ENCODE measurements at places on chromosomes 6 and 20.

- DNase-seq: peak; percentile 99
Observed at GRCh38 chr20:1415667-1416468, 23.0 kb upstream of the FKBP1A start.

DNA sequence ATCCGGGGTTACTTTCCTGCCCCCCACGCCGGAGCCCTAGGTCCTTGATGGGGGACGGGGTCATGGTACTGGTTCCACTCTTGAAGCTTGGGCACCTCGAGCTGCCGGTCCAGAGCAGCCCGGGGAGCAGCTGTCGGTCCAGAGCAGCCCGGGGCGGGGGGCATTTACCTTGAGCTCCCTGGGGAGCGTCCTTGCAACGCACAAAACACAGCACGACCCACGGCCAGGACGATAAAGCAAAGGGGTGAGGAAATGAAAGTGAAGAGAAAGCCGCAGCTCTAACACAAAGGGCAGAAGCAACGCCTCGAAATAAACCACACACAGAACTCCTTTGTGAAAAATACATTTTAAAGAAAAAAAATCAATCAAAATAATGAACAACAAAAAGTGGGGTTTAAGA, 39.1 kb downstream of the KCNQ2 start:
- DNase-seq: no peak

DNA sequence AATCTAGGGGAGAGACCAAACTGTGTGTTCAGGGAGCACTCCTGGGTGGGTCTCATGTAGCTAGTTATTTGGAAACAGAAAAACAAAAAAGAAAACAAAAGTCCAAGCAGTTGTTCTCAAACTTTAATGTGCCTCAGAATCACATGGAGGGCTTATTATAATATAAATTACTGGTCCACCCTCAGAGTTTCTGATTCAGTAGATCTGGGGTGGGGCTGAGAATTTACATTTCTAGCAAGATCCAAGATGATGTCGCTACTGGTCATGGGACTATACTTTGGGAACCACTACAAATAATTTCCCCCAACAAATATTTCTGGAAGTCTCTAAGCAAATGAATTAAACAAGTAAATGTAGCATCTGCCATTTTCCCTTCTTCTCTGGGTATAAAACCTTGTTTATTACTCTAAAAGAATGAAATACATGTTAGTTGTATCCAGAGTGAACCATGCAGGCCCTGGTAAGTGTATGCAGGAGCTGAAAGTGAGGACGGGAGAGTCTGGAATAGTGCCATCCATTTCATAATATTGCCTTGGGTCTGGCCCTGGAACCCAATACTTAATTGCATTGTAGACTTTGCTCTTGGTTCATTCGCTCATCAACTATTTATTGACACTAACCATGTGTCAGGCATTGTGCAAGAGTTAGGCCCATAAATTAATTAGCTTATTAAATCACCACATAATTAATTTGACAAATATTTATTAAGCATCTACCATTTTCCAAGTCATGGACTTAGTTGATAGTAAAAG, 490.8 kb downstream of the EPM2A start:
- no peak for DNase-seq

DNA sequence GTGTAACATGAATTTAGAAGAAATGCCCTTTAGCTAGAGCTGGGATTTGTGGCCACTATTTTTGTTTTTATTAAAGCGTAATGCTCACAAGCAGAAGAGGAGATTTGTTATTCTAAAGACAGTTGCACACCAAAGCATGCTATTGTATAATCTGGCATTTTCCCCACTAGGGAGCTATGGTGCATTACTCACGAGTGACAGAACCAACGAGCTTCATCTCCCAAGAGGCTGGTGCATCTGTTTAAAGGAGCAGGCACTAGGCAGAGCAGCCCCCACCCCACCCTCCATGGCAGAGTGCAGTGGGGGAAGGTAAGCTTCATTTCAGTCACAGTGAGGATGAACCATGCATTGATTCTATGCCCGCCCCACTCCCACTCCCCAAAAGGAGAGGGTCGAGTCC, 287.3 kb upstream of the TSHZ2 start:
- no peak for DNase-seq

DNA sequence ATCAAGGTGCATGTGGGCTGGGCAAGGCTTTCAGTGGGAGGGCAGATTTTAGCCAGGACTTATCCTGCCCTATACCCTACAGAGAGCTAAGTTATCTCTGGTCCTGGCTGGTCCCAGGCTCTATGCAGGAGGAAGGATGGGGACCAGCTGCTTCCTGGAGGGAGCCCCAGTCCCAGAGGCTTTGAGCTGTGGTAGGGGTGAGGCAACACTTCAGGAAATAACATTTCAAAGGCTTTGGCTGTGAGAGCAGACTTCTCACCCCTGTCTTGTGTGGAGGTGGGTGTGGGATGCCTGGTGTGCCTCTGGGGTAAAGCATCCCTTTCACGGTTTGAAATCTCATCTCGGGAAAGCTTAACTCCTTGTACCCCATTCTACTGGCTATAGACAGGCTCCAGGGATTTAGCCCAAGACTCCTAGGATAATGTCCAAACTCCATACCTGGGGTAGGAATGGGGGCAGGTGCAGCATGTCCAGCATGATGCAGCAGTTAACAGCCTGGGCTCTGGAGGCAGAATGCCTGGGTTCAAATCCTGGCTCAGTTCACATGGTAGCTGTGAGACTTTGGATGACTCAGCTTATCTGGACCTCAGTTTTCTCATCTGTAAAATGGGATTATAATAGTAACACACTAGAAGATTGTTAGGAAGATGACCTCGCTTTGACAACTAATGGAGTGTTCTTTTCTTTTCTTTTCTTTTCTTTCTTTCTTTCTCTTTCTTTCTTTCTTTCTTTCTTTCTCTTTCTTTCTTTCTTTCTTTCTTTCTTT, 27.5 kb upstream of the SIRPA start:
- no peak for DNase-seq

DNA sequence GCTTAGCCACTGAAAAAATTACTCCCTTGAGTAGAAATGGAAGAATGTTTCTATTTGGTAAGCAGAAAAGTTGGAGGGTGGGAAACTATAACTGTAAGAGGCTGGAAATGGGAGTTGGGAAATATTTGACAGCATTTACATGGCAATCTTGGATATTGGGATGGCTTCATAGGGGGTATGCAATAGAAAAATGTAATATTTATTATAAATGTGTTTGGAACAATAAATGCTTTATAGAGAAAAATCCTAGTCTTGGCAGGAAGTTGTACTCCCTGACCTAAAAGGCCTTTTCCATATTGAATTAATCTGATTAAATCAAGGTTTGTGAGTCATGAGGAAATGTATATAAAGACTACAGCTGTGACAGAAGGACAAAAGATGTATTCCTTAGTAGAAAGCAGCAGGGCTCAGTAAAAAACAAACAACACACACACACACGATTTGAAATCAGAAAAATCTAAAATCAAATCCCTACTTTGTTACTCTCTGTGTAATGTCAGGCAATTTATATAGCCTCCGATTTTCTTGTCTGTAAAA, 272.3 kb downstream of the CD109 start:
- DNase-seq: no peak

GRCh38 chr6:156507106-156507505, 270.1 kb upstream of the ARID1B start:
- DNase-seq: no peak

GRCh38 chr6:39602601-39603519, 122.3 kb downstream of the KIF6 start:
- no peak for DNase-seq

- DNase-seq: no peak
Observed at GRCh38 chr6:113650610-113650979, 206.6 kb upstream of the MARCKS start.

- DNase-seq: no peak
Observed at GRCh38 chr6:41189967-41190366, 11.0 kb downstream of the TREML2 start.

- DNase-seq: no peak
Observed at GRCh38 chr6:73704798-73705197, 8.8 kb downstream of the CD109 start.

DNA sequence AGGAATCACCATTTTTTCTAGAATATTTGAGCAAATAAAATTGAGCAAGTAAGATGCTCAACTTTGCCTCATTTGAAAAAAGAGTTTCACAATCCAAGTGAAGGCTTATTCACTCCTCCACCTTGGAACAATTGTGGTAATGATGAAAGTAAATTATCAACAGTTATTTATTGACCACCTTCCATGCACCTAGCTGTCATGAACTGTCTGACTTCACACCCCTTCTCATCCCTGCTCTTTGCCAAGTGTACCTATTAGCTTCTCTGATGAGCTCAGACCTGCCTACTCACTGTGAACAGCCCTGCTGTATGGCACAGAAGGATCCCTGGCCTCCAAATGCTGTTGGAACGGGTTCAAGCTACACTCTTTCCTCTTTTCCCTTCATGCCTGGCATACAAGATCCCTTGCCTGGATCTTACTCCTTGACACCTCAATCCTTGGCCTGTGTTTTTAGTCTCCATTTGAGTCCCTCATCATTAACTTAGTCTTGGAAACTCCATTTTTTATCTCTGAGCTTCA, 99.0 kb upstream of the PREP start:
- DNase-seq: no peak

DNA sequence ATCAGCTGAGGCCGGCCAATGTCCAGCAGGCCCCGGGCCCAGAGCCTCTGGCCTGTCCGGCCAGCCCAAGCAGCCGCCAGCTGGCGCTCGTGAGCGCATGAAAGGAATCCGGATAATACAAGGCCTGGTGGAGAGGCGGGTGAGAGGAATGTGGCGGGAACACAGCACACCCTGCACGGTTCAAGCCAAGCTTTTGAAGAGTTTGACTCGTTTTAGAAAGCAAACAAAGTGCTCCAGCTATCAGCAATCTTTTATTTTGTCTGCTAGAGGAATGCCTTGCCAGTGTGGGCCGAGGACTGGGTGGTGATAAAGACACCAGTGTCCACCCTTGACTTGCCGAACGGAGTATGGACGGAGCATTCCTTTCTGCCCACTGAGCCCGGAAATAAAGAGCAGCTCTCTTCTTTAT, 9.3 kb upstream of the NEDD9 start:
- no peak for DNase-seq
